ENCODE measurements at places on chromosomes 12 and 14. TPM values are rescaled to one million over a fixed set of nuclear protein-coding genes. Genes with fewer than 3 reads are reported as not detected.

DNA sequence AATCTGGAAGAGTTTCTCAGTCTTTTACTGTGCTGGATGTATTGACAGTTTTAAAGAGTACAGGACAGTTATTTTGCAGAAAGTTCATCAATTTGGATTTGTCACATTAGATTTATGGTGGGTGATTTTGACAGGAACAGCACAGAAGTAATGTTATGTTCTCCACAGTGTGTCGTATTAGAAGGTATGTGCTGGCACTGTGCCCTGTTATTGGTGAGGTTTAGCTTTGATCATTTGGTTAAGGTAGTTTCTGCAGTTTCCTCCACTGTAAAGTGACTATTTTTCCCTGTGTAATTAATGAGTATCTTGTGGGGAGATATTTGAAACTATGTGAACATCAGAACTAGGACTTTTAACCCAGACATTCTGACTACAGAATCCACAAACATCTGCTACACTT, 308.5 kb upstream of the TBX3 start:
- DNase-seq: no peak

- DNase-seq: no peak
Observed at GRCh38 chr12:124411953-124412645, 117.2 kb downstream of the RFLNA start.

- DNase-seq: peak; percentile 48
Observed at GRCh38 chr14:64465831-64466554, 694 bp downstream of the AKAP5 start.

OR8S1 gene
- total RNA-seq: not detected

ANKRD33 gene
- 0.09 TPM for total RNA-seq

A2M gene
- total RNA-seq: 61.8 TPM
